Neural crest cell (in vitro differentiated cells): ENCODE measurements at places on chromosomes 11 and 22. TPM values are rescaled to one million over a fixed set of nuclear protein-coding genes. Genes with fewer than 3 reads are reported as not detected.
A peak's percentile ranks its signal among the peaks of the same experiment; 100 is the strongest.

- no peaks in the 10 kb centered on the region for H3K36me3 ChIP-seq
- no peak for DNase-seq
- no peaks in the 10 kb centered on the region for H3K27me3 ChIP-seq
Observed at GRCh38 chr22:24761888-24762675, 12.4 kb downstream of the PIWIL3 start.

DNA sequence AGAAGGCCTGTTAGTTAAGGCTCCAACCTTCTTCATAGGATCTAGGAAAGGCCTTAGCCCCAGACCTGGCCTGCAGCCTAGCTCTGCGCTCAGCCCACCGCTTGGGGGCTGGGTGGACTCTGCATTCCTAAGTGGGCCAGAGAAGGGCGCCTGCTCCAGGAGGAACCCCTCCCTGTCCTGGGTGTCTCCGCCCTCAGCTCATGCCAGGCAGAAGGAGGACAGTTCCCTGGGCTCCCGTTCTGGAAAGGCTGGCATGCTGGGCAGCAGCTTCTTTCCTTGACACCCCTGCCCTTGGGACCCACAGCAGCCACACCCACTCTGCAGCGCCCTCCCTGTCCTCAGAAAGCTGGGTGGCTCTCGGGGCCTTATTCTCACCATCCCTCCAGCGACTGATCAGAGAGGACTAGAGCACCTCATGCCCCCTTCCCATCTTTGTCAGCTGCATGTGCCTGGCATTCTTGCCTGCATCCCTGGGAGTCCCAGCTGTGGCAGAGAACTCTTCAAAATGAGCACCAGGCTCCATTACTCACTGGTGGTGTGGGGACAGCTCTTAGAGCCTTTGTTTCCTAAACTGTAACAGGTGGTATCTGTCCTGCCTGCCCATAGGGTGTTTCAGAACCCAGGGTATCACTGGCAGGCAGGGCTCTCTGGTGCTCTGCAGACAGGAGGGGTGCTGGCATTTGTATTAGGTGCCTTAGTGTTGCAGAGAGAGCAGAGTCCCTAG lies 20.3 kb upstream of the MYRF start:
- H3K36me3 ChIP-seq = no peaks in the 10 kb centered on the region
- H3K27ac ChIP-seq = no peak overlapping the region
- H3K4me3 ChIP-seq = no peak overlapping the region
- peaks cover 6% of the 10 kb centered on the region for H3K4me1 ChIP-seq

- peak overlapping the region; percentile 54 for H3K4me3 ChIP-seq
- H3K27ac ChIP-seq = no peak overlapping the region
- no peaks in the 10 kb centered on the region for H3K36me3 ChIP-seq
Observed at GRCh38 chr11:64148226-64148916, 17.5 kb downstream of the MACROD1 start.

DNA sequence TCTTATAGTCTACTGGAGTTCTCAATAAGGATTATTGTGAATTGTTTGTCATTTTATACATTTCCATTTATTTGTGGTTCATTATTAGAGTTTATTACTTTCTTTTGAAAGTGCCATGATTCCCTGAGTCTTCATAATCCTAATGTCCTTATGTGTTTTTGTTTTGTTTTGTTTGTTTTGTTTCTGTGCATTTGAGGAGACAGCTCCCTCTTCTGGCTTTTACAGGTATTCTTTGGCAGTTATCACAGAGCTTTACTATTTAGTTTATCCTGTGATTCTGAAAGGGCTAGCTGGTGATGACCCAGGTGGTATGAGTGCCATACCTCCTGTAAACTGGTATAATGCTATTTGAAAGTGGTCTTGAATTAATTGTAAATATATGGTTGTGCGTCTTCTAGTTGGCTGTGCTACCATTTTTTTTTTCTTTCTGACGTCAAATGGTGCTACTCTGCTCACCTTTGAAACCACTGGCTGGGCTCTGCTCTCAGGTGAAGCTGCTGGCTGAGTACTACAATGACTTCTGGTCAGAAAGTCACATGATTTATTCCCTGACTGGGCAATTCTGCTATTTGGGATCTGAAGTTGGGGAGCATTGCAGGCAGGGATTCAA lies 751.2 kb downstream of the JRKL start:
- no peak overlapping the region for H3K4me3 ChIP-seq
- H3K36me3 ChIP-seq = no peaks in the 10 kb centered on the region
- H3K27me3 ChIP-seq = no peaks in the 10 kb centered on the region
- H3K27ac ChIP-seq = no peak overlapping the region

DNA sequence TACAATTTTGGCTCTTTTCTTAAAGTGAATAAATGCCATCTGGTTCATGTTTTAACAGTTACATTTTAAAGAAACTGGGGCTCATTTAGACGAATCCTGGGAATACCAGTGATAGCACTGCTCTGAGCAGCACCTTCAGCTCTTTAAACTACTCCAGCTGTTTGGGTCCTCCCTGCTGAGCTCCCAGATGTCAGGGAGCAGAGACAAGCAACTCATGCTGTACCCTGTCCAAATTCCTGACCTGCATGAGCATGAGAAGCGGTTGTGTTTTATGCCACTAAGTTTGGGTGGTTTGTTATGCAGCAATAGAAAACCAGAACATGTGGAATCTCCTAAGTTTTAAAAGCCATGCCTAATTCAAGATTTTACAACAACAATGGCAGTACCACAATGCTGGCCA lies 90.0 kb downstream of the FDX1 start:
- H3K27me3 ChIP-seq = no peaks in the 10 kb centered on the region
- H3K36me3 ChIP-seq = no peaks in the 10 kb centered on the region
- H3K27ac ChIP-seq = no peak overlapping the region

DNA sequence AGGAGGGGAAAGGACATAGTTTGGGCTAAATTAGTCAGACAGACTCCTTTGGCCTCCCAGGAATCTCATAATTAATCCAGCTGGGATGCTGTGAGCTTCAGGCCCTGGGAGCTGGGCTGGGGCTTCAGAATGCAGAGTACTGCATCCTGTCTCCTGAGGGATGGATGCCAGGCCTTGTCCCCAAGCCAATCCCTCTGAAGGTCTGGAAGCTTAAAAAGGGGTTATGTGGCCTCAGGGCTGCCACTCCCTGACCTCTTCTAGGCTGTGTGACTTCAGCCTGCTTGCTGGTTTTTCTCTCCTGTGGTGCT lies 6.9 kb upstream of the LRRC32 start:
- H3K4me1 ChIP-seq = peaks cover 7% of the 10 kb centered on the region
- peak overlapping the region; percentile 35 for H3K27ac ChIP-seq
- no peak overlapping the region for H3K4me3 ChIP-seq
- no peaks in the 10 kb centered on the region for H3K36me3 ChIP-seq

CRYBA4 gene
- not detected in 2 replicates for total RNA-seq

RFPL3 gene
- total RNA-seq = not detected in 2 replicates

KRTAP5-8 gene
- 0.25 TPM in 1 of 2 replicates, not detected in the other for total RNA-seq

CALCA gene
- total RNA-seq = not detected in 2 replicates

DCHS1 gene
- 37.5 and 40.4 TPM in 2 replicates for total RNA-seq

OSBP2 gene
- total RNA-seq = 2.8 TPM in 2 replicates

XBP1 gene
- total RNA-seq = 65.0 and 66.5 TPM in 2 replicates
